Vagina (tissue), 2 donors: ENCODE measurements at places on chromosomes 12 and 14.

DNA sequence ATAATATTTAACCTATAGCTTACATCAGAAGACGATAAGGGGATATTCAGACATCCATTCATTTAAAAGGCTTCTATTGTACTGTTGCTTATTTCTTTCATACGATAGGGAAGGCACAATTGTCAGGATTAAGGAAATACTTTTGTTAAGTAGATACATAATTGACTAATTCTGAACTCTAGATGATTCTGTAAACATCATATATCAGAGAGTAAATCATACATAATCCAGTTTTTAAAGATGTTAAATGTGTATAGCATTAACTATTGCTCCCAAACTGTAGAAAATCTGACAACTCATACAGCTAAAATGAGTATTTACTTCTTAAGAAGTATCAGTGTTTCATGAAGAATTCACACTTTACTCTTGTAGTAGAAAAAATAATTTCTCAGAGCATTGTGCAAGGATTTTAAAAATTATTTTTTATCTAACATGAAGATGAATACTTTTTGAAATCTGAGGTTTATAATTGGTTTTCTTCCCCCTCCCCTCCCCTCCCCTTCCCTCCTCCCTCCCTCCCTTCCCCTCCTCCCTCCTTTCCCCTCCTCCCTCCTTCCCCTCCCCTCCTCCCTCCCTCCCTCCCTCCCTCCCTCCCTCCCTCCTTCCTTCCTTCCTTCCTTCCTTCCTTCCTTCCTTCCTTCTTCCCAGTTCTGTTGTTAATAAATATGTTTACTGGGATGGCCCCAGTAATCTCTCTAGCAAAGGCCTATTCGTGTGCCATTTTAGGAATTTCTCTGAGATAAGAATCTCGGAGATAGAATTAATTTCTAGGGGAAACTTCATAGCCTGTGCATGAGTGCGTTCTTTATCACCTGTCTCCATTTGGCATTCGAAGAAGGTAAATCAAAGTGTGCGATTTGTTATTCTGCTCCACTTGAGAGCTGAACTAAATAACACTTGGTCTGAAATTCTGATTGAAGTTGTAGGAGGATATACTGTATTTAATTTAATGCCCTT lies 2.3 kb downstream of the NPAS3 start:
- no peak for DNase-seq

DNA sequence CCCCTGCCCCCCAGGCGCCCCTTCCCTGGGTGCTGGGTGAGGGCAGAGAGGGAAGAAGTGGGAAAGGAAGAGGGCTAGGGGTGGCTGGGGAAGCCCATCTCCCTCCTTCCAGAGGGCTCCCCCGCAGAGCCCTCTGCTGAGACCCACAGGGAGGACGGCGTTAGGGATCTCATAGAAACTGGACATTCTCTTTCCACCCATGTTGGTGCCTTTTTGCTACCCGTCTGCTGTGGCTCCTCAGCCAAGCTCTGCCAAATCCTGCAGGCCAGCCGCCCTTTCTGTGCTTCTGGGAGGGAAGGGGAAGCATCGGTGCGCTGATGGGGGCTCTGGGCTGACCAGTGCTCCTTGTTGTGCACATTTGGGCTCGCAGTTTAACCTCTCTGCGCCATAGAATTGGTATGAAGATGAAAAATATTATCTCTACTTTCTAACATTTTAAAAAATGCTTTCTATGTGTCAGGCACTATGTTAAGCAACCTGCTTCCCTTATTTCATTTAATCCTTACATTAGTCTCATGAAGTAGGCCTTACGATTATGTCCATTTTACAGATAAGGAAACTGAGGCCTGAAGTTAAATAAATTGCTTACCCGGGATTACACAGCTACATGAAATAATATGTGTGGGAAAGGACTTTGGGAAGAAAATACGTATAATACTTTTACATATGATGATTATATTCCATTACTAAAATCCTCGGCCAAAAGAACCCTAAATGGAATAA lies 981 bp downstream of the SLC48A1 start:
- no peak for DNase-seq

DNA sequence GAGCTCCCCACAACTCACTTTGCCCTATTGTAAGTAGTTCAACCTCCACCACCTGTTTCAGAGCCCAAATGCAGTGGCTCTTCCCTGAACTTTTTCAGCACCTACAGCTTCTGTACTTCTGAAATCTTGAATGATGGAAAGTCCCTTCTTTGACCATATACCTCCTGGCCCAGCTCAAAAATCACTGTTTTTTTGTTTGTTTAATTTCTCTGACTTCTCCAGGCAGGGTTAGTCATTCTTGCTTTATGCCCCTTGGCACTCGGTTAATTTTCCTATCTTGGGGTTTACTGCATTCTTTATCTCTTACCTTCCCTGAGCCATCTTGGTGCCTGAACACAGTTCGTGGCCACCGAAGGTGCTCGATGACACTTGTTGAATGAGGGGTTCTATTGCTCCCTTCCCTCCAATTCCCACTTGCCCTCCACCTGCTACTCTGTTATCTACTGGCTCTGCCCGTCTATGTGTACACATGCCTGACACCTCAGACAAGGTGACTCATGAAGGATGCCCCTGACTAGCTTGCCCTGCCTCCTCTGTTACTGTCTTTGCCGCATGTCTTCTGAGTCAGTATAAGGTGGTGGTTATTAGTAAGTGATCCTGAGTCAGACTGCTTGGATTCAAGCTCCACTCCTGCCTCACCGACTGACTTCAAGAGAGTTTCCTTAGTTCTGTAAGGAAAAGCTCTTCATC lies 4.4 kb downstream of the AMHR2 start:
- no peak for DNase-seq

- DNase-seq = no peak
Observed at GRCh38 chr14:77579065-77579464, 37.4 kb downstream of the SPTLC2 start.

GRCh38 chr12:32252199-32253073 lies 145.8 kb downstream of the BICD1 start:
- no peak for DNase-seq

GRCh38 chr14:102900631-102901571 lies 21.6 kb upstream of the AMN start:
- DNase-seq = no peak

- no peak for DNase-seq
Observed at GRCh38 chr14:96821501-96821900, 24.3 kb downstream of the VRK1 start.

- DNase-seq = no peak
Observed at GRCh38 chr12:99455350-99456035, 192.1 kb upstream of the GARIN6 start.

GRCh38 chr12:27436029-27436428 lies 10.5 kb upstream of the SMCO2 start:
- no peak for DNase-seq

DNA sequence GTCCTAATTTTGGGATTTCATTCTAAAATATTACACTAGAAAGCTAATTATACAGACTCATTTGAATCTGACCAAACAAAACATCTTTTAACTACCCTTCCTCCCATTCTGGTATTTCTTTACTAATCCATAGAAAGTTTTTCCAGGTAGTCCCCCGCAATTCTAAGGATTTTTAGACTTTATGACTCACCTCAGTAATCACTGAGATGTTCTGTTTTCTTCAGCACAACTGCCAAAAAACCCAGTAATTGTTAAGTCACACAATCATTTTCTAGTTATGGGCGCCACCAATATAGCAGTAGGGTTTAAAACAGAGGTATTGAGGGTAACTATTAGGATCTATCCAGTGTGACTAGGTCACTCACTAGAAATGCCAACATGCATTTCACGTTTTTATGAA lies 1.6 kb upstream of the ARID4A start:
- DNase-seq = no peak

DNA sequence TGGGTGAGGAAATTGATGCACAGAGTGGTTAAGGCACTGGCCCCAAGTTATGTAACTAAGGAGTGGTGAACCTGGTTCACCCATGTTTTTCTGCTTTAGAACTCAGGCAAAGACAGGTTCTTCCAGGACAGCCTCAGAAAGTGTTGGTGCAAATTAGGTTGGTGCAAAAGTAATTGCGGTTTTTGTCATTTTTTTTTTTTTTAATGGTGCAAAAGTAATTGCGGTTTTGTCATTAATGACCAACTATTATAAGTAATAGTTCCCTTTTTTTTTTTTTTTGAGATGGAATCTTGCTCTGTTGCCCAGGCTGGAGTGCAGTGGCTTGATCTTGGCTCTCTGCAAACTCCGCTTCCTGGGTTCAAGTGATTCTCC lies 5.2 kb upstream of the SSH1 start:
- DNase-seq = no peak

DNA sequence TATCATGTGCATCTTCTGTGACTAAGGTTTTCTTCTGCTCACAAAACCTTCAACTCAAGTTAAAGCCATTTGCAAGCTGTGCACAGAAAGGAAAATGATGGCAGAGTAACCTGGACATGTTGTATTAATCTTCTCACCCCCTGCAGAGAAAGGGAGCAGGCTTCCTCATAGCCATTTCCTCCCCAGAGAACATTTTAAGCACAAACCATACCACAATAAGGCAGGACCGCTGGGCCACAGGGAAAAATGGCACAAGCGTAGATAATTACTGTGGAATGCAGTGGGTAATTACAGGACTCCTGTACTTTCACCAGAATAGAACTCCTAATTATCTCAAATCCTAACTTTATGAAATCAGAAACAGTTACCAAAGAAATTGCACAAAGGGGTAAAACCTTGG lies 215.7 kb downstream of the KIF21A start:
- DNase-seq = no peak

- DNase-seq = no peak
Observed at GRCh38 chr12:97336900-97337751, 125.5 kb upstream of the RMST start.

- no peak for DNase-seq
Observed at GRCh38 chr12:28780096-28780495, 369.0 kb upstream of the FAR2 start.

DNA sequence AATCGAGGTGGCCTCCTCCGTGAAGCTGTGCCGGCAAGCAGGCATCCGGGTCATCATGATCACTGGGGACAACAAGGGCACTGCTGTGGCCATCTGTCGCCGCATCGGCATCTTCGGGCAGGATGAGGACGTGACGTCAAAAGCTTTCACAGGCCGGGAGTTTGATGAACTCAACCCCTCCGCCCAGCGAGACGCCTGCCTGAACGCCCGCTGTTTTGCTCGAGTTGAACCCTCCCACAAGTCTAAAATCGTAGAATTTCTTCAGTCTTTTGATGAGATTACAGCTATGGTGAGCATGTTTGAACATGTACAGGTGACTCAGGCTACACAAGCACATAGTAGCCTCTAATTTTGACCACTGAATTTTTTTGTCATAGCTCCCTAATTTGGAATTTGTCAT lies 59.7 kb downstream of the ATP2A2 start:
- no peak for DNase-seq

GRCh38 chr12:68175557-68176061 lies 16.1 kb upstream of the IFNG start:
- DNase-seq = no peak

DNA sequence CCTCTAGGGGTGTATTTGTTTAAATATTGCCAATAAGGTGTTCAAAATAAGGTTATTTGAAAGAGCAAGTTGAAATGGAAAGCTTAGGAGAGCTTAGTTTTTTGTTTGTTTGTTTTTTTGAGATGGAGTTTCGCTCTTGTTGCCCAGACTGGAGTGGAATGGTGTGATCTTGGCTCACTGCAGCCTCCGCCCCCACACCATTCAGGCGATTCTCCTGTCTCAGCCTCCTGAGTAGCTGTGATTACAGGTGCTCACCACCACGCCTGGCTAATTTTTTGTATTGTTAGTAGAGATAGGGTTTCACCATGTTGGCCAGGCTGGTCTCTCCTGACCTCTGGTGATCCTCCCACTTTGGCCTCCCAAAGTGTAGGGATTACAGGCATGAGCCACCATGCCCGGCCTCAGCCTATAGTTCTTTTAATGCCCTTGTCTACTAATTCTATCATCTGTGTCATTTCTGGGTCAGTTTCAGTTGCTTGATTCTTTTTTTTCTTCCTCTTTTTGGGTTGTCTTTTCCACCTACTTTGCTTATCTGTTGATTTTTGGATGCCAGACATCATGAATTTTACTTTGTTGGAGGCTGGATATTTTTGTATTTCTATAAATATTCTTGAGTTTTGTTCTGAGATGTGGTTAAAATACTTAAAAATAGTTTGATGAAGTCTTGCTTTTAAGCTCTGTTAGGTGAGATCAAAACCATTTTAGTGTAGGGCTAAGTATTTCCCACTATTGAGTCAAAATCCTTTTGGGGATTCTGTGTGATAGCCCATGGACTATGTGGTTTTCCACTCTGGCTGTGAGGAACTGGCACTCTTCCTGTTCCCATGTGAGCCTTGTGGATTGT lies 18.7 kb downstream of the RCOR1 start:
- no peak for DNase-seq

DNA sequence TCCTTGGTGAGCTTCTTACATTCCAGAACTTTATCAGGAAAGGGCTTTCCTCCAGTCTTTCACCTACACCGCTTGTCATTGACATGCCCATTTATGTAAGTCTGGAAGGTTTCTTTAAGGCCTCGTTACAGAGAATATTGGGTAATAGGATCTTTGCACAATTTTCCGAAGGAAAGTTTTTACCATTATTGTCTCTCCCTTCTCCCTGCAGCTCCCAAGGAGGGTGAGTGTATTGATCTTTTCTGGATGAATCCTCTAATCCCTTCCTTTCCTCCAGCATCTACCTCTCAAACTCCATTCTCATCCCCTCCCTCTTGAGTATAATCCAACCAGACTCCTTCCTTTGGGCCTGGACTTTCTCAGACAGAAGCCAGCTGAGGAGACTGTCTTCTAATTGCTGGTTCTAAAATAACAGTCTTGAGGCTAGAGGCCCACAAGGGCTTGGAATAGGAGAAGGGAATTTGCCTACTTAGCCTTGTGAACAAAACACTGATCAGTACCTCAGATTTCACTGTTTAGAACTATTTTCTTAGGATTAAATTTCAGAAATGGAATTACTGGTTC lies 21.8 kb downstream of the WNK1 start:
- DNase-seq = no peak

DNA sequence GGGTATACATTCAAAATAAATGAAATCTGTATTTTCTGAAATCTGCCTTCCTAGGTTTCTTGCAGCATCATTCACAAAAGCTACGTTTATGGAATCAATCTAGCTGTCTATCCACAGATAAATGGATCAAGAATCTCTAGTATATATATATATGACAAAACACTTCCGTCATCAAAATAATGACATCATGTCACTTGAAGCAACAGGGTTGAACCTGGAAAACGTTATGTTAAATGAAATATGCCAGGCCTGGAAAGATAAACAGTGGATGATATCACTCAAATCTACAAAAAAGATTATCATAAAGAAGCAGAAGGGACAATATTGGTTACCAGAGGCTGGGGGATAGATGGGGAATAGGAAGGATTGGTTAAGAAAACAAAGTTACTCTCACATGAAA lies 28.6 kb downstream of the ASCL4 start:
- DNase-seq = no peak
